Natural killer cell (primary cell): ENCODE measurements at places on chromosomes 6 and 20. TPM values are rescaled to one million over a fixed set of nuclear protein-coding genes. Genes with fewer than 3 reads are reported as not detected.

The CD24 gene
- total RNA-seq: 0.77 TPM

The NR2E1 gene
- total RNA-seq: not detected

The NOL4L gene
- total RNA-seq: 101 TPM

The MYL9 gene
- 2.7 TPM for total RNA-seq

The IFT52 gene
- total RNA-seq: 21.5 TPM

The TTK gene
- 0.87 TPM for total RNA-seq

The CFAP61 gene
- 1.0 TPM for total RNA-seq

The KDM1B gene
- 12.7 TPM for total RNA-seq

The TMEM200A gene
- 0.52 TPM for total RNA-seq

The SNPH gene
- 3.1 TPM for total RNA-seq

The PPT2 gene
- total RNA-seq: 19.0 TPM

The SIRPB2 gene
- total RNA-seq: 2.2 TPM

The EEF1A2 gene
- total RNA-seq: 0.86 TPM

The DHX35 gene
- total RNA-seq: 8.8 TPM

The PGC gene
- total RNA-seq: not detected

The C6orf141 gene
- not detected for total RNA-seq

The ARFGEF3 gene
- total RNA-seq: 0.05 TPM
